ENCODE measurements at places on chromosomes 6 and 20.

- DNase-seq = no peak
Observed at GRCh38 chr6:132115714-132116366, 164.7 kb upstream of the CCN2 start.

DNA sequence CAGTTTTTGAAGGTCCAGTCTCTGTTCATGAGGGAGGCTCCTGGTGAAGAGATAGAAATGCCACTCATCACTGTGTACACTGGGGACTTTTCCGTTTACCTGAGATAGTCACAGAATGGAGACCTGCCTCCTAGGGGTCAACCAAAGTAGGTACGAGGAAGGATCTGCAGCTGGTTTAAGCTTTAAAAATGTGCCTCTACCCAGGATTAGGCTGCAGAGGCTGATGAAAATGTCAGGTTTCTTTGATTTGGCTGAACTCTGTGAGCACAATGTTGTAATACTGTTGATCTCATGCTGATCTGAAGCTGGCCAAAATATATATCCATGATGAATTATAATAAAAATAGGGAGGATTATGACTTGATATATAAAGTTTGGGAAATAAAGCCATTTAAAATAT, 182.7 kb downstream of the ADAT2 start:
- DNase-seq = no peak

- no peak for DNase-seq
Observed at GRCh38 chr20:16752082-16752481, 3.9 kb downstream of the OTOR start.

DNA sequence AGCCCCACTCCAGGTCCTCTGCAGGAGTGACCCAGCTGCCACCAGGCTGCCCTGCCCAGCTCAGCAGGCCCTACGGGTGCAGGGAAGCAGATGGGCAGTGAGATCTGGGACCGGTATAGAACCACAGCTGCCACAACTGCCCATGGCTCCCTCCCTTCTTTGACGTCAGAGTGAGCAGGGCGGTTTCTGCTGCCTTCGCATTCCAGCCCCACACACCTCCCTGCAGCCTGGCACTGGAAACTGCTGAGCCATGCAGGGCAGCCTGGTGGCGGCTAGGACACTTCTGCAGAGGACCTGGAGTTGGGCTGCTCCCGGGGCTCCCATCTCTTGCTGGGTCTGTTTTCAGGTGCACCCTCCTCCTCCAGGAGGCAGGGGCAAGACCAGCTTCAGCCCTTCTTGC, 101.6 kb upstream of the CD93 start:
- DNase-seq = no peak

GRCh38 chr6:97114645-97115044, 168.4 kb downstream of the MMS22L start:
- no peak for DNase-seq

GRCh38 chr6:42818878-42819277, 37.0 kb downstream of the BICRAL start:
- no peak for DNase-seq

GRCh38 chr6:151098166-151098565, 141.6 kb upstream of the AKAP12 start:
- DNase-seq = no peak

- DNase-seq = no peak
Observed at GRCh38 chr20:46087161-46087560, 2.6 kb downstream of the NCOA5 start.

GRCh38 chr20:35235881-35236280, 9.4 kb downstream of the MMP24 start:
- no peak for DNase-seq

Data from stimulated activated CD8-positive, alpha-beta memory T cell treated with anti-CD3 and anti-CD28 coated beads, Interleukin-4, amount 100 ng/mL, for 1 hour (primary cell).